ENCODE measurements at places on chromosomes 3 and 15.

DNA sequence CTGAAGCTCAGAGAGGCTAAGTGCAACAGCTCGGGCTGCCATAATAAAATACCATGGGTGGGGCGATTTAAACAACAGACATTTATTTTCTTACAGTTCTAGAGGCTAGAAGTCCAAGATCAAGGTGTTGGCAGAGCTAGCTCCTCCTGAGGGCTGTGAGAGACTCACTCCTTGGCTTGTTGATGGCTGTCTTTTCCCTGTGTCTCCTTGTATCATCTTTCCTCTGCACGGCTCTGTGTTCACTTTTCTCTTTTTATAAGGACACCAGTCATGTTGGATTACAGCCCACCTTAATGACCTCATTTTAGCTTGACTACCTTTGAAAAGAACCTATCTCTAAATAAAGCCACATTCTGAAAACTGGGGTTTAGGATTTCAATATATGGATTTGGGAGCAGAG, 129.7 kb downstream of the RPL22L1 start:
- no peak for DNase-seq

GRCh38 chr15:82086243-82086995, 40.6 kb upstream of the MEX3B start:
- DNase-seq = no peak

DNA sequence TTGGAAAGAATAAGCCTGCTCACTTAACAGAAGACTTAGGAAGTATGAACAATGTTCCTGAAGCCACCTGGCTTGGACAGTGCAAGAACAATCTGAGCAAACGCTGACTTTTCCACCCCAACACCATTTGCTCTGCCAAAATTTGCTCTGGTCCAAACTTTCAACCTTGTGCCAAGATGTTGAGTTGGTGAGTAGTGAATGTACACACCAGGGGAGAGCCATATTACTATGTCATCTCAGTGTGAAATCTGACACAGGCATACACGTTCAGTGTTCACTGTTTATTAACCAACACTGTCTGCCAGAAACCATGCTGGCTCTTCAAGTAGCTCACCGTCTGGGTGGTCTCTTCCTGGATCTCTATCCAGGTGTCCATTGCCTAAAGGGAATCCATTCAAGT, 152.9 kb upstream of the LPP start:
- no peak for DNase-seq

DNA sequence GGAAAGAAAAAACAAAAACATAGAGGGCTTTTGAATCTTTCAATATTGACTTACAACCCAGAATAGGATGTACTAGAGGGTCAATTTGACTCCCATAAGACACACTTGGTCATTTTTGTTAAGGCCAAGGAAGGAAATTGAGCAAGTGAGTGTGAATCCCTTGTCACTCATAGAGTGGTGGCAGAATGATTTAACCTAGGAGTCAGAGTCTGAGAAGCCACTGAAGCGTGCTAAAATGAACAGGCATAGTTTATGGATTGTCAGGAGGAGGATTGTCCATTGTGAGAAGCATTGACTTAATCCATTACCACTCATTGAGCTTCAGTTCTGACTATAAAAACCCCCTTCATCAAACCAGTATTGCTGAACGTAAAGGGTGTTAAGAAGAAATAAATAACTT, 8.2 kb upstream of the GCSAM start:
- DNase-seq = no peak

Measured in erythroblast (primary cell).